IPS DF 6.9 (cell line): ENCODE measurements at places on chromosomes 7 and 10.

DNA sequence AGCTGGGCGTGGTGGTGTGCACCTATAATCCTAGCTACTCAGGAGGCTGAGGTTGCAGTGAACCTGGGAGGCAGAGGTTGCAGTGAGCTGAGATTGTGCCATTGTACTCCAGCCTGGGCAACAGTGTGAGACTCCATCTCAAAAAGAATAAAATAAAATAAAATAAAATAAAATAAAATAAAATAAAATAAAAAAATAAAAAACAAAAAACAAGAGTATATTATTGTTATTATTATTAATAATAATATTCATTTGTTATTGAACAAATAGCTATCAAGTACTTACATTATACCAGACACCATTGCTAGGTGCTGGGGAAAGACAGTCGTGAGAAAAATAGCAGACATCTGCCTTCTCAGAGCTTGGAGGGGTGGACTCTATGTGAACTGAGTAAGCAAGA, 24.1 kb downstream of the PAX2 start:
- no peak for DNase-seq

DNA sequence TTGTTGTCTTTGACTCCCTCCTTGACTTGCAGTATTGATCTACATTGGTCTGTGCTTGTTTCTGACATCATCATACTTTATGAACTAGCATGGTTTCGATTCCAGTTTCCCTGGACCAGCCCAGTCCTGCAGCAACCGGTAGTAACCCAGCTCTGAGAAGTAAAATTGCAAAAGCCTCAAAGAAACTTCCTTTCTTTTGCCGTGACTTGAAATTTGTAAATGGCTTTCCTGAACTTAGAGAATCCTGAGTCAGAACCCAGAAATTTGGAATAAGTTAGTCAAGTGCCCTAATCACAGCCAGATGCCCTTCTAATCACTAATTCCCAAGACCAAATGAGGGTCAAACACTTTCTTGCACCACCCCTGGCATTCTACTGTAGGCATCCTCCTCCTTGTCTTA, 15.0 kb downstream of the TAS2R60 start:
- DNase-seq = no peak

- DNase-seq = no peak
These were observed 237.2 kb downstream of the TCF7L2 start for GRCh38 chr10:113187063-113187777.

- DNase-seq = no peak
These were observed 36.6 kb downstream of the PIK3AP1 start for GRCh38 chr10:96683710-96684109.

- DNase-seq = no peak
These were observed 42.6 kb downstream of the RSBN1L start for GRCh38 chr7:77738871-77739270.

DNA sequence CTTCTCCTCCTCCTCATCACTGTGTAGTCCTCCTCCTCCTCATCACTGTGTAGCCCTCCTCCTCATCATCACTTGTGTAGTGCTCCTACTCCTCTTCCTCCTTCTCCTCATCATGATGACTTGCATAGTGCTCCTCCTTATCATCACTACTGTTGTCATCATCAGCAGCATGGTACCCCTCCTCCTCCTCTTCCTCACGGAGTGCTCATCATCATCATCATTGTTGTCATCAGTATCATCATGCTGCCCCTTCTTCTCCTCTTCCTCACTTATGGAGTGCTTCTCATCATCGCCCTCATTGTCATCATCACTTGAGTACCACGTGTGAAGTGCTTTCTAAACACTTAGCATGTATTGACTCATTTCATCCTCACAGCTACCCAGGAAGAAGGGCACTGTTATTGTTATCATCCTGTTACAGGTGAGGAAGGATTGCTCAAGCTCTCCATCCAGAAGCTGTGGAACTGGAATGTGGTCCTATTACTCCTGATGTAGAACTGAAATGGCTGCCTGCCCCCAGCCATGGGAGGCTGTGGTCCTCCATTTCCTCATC, 122.8 kb upstream of the SHH start:
- DNase-seq = no peak

GRCh38 chr7:65441010-65441409, 67.4 kb downstream of the ZNF92 start:
- no peak for DNase-seq

GRCh38 chr7:13778967-13779366, 210.5 kb downstream of the ETV1 start:
- no peak for DNase-seq

DNA sequence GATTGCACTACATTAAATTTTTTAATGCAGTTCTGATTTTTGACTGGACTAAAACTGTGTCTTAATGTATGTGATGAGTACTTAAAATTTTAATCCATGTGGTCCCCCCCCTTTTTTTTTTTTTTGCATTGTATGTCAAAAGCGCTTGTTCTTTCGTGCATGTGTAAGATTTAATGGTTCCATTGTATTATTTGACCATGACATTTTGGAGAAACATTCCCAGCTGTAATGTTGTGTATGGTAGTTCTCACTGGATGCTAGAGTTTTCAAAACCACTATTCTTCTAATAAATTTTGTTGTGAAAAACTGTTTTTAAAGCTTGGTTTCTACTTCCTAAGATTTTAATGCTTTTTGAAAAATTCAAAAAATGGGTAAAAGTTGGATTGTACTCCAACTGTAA, 132.0 kb downstream of the LCOR start:
- DNase-seq = no peak

GRCh38 chr7:90025771-90026170, 128.5 kb upstream of the STEAP1 start:
- no peak for DNase-seq

DNA sequence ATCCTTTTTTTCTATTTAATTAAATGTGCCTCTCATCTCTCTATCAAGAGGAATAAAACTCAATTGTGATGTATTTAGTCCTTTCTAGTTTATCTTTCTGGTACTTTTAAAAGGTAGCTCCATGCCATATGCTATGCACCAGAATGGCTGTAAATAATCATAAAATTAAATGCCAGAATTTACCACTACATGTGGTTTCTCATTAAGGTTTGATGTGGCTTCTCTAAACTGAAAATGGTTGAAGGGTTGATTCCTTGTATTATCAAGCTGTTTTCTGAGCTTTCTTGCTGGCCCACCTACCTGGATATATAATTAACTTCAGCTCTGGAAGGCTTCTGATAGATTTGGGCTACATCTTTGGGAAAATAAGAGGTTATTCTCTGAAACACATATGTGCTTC, 171.9 kb upstream of the RHOBTB1 start:
- no peak for DNase-seq

DNA sequence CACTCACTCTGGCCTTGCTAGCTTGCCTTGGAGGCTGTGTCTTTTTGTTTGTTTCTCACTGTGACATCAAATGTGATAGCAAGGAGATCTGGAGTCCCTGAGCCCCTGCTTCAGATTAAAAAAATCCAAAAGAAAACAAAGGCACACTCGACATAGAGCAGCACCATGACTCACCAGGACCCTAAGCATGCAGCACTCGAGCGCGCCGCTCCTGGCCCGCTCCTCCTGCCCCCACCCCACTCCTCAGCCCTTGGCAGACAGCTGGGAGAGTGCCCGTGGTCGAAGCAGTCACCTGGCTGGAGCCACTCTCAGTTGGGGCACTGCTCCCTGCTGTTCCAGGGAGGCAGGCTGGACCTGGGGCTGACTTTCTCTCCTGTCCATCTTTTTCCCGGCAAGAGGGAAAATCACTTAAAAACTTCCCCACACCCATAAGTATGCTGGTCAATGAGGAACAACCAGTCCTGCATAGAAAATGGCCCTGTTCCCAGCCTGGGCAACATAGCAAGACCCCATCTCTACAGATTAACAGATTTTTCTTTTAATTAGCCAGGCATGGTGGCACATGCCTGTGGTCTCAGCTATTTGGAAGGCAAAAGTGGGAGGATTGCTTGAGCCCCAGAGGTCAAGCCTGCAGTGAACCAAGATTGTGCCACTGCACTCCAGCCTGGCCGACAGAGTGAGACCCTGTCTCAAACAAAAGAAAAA, 128.4 kb downstream of the PAXIP1 start:
- DNase-seq = no peak

DNA sequence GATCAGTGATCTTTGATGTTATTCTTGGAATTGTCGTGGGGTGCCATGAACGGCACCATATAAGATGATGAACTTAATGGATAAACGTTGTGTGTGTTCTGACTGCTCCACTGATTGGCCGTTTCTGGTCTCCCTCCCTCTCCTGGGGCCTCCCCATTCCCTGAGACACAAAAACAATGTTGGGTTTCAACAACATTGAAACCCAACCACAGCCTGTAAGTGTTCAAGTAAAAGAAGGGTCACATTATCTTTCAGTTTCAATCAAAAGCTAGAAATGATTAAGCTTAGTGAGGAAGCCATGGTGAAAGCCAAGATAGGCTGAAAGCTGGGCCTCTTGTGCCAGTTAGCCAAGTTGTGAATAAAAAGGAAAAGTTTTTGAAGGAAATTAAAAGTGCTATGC, 19.5 kb downstream of the EN2 start:
- DNase-seq = no peak

GRCh38 chr7:113880559-113880958, 38.2 kb downstream of the PPP1R3A start:
- DNase-seq = no peak

GRCh38 chr7:109772161-109772560, 1202.5 kb downstream of the DNAJB9 start:
- DNase-seq = no peak

- no peak for DNase-seq
These were observed 17.0 kb downstream of the ADRA2A start for GRCh38 chr10:111093741-111094380.

- DNase-seq = no peak
These were observed 4.3 kb downstream of the KIF5B start for GRCh38 chr10:32051926-32052325.

DNA sequence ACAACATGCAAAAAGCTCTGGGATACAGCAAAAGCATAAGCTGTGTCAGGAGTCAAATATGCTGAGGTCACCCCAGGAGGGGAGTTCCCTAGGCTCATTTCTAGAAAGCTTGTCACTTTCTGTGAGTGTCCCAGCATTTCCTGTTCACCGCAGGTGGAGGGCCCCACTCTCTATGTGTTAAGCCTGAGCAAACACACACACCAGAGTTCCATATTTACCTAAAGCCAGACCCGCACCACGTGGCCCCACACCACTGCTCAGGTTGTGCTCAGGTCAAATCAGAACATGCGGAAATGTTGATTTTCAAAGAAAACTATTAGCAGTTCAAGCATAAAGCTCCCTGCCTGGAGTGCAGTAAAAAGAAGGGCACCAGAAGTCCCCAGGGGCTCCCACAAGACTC, 259.6 kb upstream of the PPP2R2D start:
- no peak for DNase-seq

DNA sequence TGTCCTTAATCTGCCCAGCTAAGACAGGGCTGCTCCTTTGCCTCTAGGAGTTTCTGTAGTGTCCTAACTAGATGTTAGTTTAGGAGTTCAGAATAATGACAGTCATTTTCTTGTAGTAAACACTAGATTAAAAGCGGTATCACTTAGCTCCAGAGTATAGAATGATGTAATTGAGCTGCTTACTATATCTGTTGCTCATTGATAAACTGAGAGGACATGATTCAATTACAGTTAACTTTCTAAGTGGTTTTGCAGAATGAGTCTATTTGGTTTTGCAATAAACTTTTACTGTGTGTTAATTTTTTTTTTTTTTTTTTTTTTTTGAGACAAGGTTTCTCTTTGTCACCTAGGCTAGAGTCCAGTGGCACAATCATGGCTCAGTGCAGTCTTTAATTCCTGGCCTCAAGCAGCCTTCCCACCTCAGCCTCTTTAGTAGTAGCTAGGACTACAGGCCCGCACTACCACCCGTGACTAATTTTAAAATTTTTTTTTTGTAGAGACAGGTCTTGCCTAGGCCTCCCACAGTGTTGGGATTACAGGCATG, 1.8 kb downstream of the STMP1 start:
- DNase-seq = no peak

DNA sequence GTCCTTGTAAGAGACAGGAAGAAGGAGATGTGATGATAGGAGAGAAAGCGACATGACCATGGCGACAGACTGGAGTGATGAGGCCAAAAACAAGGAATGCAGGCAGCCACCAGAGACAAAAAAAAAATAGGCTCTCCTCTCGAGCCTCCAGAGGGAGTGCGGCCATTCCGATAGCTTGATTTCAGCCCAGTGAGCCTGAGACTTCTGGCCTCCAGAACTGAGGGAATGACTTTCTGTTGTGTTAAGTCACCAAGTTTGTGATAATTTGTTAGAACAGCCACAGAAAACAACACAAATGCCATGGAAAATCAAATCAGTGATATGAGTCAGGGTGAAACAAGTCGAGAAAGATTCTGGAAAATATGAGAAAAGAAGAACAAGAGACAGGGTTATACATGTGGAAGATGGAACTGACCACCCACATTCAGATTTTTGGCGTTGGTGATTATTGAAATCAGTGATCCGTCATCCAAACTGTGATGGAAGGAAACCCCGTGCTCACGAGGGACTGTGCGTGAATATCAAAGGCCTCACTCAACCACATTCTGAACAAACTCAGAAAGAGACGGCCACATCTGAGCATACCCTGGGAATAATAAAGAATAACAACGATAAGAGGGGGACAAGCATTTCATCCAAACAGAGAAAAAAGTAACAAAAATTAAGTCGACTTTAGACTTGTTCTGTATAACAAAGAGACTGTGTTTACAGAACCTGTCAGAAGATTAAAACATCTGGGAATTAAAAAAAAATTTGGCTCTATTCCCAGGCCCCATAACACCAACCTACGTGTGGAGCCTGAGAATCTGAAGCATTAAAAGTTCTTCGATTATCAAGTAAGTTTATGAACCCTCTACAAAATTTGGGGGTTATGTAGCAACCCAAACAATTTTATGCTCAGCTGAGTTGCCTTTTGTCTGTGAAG, 72.1 kb downstream of the EEPD1 start:
- no peak for DNase-seq

DNA sequence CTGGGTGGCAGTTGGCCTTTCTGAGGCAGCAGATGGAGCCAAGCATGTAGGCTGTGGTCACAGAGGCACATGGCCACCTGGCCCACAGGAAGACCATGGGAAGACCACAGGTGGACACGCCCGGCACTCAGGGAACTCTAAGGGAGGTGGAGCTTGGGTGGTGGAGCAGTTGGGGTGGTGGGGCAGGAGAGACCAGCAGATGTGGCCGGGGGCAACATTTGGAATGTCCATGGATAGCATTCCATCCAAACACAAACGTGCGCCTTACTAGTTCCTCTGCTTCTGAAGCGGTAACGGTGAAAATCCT, 290.9 kb downstream of the PTPRN2 start:
- DNase-seq = no peak

DNA sequence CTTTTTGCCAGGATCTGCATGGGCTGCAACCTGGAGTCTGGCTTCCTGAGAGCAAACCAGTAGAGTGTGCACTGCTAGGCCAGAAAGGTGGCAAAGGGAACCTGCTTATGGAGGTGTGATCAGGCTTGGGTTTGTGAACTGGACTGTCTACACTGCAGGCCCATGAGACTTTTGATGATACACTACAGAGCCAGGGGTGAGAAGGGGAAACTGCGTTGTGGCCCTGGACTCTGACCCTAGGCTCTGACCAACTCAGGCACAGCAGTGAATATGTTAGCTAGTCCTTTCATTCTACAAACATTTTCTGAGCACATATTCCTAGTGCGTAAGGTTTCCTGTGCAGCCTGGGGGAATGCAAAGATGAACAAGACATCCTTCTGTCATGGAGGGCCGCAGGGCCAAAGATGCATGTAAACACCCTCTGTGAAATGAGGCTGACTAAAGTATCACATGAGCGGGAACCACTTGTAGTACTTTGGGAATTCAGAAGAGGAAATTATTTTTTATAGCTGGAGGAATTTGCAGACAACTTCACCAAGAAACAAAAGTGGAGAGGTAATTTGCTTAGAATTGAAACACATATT, 63.8 kb upstream of the HPS1 start:
- DNase-seq = no peak
